Tibial artery (tissue), 4 donors: ENCODE measurements at places on chromosomes 6 and 20.
A peak's percentile ranks its signal among the peaks of the same experiment; 100 is the strongest.

- H3K36me3 ChIP-seq: no peaks in the 10 kb centered on the region
- no peak for DNase-seq
- H3K4me3 ChIP-seq: no peak overlapping the region
- H3K27me3 ChIP-seq: peaks cover 2% of the 10 kb centered on the region
These were observed 101.5 kb upstream of the BACH2 start for GRCh38 chr6:90397929-90398674.

GRCh38 chr6:130773860-130774259, 53.3 kb upstream of the SMLR1 start:
- H3K4me3 ChIP-seq: no peak overlapping the region
- no peaks in the 10 kb centered on the region for H3K27me3 ChIP-seq
- no peaks in the 10 kb centered on the region for H3K36me3 ChIP-seq
- H3K27ac ChIP-seq: no peak overlapping the region
- no peak for DNase-seq

- no peaks in the 10 kb centered on the region for H3K36me3 ChIP-seq
- H3K4me3 ChIP-seq: no peak overlapping the region
- H3K4me1 ChIP-seq: peaks cover 22% of the 10 kb centered on the region
These were observed 1.9 kb downstream of the ZFAND3 start for GRCh38 chr6:37821446-37821845.

DNA sequence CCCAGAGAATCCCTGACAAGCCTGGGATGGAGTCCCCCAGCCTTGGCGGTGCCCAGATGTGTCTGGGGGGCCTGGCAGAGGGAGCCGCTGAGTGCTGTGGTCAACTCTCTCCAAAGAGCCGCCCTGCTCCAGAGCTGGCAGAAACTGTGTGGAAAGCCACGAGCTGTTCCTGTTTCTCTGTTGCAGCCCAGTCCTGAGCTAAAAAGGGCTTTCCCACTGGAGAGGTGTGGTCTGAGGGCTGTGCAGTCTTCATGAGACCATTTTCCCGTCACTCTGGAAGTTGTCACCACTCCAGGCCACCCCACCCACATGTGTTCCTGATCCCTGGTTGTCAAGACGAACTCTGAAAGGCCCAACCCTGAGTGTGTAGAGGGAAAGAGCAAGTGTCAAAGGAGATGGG, 99.7 kb upstream of the KCNK16 start:
- no peaks in the 10 kb centered on the region for H3K36me3 ChIP-seq
- peak; percentile 77 for DNase-seq
- no peaks in the 10 kb centered on the region for H3K27me3 ChIP-seq
- no peak overlapping the region for H3K4me3 ChIP-seq

DNA sequence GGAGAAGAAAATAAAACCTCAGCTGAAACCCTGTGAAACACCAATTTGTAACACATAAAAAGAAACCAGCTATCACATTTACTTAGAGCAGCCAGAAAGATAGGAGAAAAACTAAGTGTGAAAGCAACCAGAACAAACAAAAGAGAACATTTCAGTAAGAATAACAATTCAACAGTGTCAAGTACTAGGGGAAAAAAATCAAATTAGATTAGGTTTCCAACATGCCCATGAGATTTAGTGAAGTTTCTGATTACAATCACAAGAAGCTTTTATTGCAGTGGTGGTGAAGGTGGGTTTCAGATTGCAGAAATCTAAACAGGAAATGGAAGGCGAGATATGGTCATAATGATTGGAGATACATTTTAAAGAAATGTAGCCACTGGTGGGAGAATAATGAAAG, 22.1 kb upstream of the TRDN start:
- H3K36me3 ChIP-seq: no peaks in the 10 kb centered on the region
- peaks cover 8% of the 10 kb centered on the region for H3K4me1 ChIP-seq
- H3K27me3 ChIP-seq: no peaks in the 10 kb centered on the region
- no peak overlapping the region for H3K27ac ChIP-seq
- no peak for DNase-seq

GRCh38 chr6:89239338-89239737, 22.2 kb upstream of the GABRR1 start:
- H3K4me3 ChIP-seq: no peak overlapping the region
- H3K36me3 ChIP-seq: no peaks in the 10 kb centered on the region
- H3K27me3 ChIP-seq: no peaks in the 10 kb centered on the region
- no peaks in the 10 kb centered on the region for H3K4me1 ChIP-seq

GRCh38 chr6:17405944-17406245, 12.5 kb downstream of the CAP2 start:
- no peak for DNase-seq
- H3K4me3 ChIP-seq: no peak overlapping the region
- H3K27me3 ChIP-seq: no peaks in the 10 kb centered on the region
- H3K27ac ChIP-seq: peak overlapping the region; percentile 58
- no peaks in the 10 kb centered on the region for H3K36me3 ChIP-seq

DNA sequence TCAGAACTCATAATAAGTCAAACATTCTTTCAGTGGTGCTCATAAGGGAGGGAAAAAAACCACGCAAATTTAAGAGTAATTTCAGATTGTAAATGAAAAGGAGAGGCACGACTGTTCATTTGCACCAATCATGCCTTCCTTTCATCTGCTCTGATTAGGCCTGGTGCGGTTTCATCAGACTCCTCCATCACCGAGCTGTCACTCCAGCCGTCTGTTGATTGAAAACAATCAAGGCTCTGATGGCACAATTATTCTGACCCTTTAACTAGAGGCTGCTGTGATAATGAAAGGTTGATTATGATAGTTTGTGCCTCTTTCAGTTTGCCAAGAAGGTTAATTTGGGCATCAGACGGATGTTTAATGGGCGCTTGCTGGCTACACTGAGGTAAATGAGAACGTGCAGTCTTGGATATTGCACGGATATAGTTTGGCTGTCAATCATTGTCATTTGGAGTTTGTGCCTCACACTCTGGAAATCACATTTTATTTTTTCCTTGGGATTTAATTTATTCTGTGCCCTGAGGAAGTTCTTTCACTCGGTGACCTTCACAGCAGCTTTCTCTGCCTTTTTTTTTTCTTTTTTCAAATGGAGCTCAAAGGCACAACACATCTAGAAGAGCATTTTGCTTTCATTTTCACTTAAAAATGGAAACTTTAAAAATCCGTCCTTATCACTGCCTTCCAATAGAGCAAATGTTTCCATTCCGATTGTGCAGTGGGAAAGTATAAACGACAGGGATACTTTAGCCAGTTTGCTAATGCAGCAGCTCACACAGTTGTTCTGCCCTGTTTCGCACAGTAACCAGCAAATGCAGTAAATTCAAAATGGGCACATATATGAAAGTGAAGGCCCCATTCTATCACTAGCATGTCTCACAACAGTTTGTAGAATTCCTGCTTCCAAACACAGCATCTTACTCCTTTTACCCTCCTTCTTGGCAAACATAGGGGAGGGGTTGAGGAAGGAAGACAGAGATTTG, 172.8 kb downstream of the KLHL32 start:
- no peaks in the 10 kb centered on the region for H3K27me3 ChIP-seq
- no peak overlapping the region for H3K27ac ChIP-seq
- H3K4me3 ChIP-seq: no peak overlapping the region
- no peaks in the 10 kb centered on the region for H3K4me1 ChIP-seq
- no peak for DNase-seq

DNA sequence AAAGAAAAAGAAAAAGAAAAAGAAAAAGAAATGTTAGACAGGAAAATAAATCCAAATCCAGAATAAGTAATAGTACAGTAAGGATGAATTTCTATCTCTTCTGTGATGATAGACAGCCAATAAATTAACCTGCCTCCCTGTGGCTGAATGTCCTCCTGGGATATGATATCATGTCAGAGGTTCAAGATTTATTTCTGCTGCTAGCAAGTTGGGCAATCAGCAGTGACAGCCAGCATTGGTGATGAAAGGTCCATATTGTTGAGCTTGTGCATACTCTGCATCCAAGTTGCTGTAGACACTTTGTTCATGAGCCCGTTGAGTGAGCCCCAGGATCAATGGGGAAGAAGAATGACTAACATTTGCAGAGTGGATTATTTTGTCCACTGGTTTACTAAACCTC, 44.9 kb upstream of the CEP85L start:
- no peak for DNase-seq
- H3K27ac ChIP-seq: no peak overlapping the region
- no peak overlapping the region for H3K4me3 ChIP-seq
- H3K27me3 ChIP-seq: no peaks in the 10 kb centered on the region
- H3K4me1 ChIP-seq: no peaks in the 10 kb centered on the region
- no peaks in the 10 kb centered on the region for H3K36me3 ChIP-seq

DNA sequence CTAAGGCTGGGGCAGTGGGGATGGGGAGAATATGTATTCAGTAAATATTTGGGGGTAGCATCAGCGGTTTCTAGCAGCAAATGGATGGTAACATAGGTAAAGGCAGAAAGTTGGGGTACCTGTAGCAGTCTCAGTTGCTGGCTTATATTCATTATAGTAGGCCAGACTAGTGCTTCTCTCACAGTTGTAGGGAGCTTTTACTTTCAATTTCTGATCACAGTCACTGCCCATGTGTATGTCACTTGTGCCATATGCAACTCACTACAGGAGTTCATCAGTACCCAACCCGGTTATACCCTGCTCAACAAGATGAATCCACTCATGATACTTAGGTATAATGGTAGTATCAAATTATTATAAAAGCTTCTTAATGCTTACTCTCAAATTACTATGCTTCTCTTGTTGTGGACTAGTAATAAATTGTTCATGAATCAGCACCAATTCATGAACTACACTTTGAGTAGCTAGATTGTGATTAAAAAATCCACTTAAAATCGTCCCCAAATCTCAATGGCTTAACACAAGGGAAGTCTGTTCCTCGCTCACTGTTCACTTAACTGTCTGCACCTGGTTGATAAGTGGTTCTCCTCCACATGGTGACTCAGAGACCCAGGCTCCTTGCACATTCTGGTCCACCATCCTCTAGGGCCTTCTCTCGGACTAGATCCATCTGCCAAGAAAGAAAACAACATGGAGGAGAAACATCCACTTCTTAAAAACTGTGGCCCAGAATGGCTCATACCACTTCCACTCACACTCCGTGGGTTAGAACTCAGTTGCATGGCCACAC, 31.3 kb upstream of the MYLIP start:
- H3K36me3 ChIP-seq: no peaks in the 10 kb centered on the region
- DNase-seq: no peak
- H3K4me1 ChIP-seq: no peaks in the 10 kb centered on the region
- no peak overlapping the region for H3K4me3 ChIP-seq
- no peak overlapping the region for H3K27ac ChIP-seq

DNA sequence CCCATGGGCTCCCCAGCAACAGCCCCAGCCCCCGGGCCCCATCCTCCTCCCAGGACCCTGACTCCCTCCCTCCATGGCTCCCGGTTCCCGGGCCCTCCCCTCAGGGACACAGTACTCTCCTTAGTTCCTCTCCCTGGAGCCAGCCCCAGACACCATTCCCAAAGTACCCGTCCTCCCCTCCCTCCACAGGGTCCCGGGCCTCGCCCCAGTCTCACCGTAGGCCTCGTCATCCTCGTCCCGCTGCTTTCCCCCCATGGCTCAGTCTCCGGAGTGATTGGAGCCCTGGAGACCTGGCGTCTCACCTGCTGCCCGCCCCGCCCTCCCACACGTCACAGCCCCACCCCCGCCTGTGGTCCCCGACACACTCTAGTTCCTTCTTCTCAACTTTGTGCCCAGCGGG, at the start of gene SLC44A4:
TSS of gene SLC44A4 (minus strand) at position 272 of the 400 bp plus-strand sequence. CDS start at position 255, 17 bp downstream.
- H3K4me1 ChIP-seq: no peaks in the 10 kb centered on the region
- peaks cover 41% of the 10 kb centered on the region for H3K36me3 ChIP-seq
- no peak within 1 kb of the TSS for H3K4me3 ChIP-seq
- DNase-seq: no peak
- no peak within 1 kb of the TSS for H3K27ac ChIP-seq

- no peaks in the 10 kb centered on the region for H3K27me3 ChIP-seq
- no peaks in the 10 kb centered on the region for H3K36me3 ChIP-seq
- H3K4me3 ChIP-seq: no peak overlapping the region
- H3K27ac ChIP-seq: no peak overlapping the region
These were observed 219.3 kb downstream of the BCKDHB start for GRCh38 chr6:80325742-80326141.

DNA sequence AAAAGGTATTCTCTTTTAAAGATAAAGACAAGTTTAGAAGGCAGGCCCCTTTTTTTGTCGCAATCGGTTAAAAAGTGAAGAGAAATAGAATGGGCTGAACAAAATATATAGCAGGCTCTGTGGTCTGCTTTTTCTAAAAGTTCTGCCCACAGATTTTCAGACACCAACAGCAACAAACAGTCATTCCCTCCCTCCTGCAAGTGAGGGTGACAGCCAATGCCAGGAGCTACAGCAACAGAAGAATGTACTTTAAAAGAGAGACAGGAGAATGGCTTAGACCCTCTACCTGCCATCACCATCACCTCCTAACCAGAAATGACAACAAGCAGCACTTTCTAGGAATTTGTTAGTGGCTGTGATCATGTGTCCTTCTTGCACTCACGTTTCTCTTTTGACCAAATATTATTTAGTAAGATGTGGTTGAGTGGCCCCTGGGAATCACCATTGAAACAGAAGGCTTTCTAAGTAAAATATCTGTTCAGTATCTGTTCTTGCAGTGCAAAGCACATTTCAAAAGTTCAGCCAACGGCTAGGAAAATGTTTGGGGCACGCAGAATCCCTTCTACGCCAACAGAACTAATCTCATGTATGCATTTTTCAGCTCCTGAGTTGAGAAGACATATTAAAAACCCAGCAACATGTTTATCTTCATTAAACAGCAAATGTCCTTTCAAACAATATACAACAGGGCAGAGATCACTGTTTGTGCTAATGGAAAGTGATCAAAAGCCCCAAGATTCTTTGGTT, 248.5 kb downstream of the ATXN1 start:
- DNase-seq: no peak
- peaks cover 23% of the 10 kb centered on the region for H3K4me1 ChIP-seq
- no peak overlapping the region for H3K4me3 ChIP-seq
- no peaks in the 10 kb centered on the region for H3K27me3 ChIP-seq
- no peaks in the 10 kb centered on the region for H3K36me3 ChIP-seq

DNA sequence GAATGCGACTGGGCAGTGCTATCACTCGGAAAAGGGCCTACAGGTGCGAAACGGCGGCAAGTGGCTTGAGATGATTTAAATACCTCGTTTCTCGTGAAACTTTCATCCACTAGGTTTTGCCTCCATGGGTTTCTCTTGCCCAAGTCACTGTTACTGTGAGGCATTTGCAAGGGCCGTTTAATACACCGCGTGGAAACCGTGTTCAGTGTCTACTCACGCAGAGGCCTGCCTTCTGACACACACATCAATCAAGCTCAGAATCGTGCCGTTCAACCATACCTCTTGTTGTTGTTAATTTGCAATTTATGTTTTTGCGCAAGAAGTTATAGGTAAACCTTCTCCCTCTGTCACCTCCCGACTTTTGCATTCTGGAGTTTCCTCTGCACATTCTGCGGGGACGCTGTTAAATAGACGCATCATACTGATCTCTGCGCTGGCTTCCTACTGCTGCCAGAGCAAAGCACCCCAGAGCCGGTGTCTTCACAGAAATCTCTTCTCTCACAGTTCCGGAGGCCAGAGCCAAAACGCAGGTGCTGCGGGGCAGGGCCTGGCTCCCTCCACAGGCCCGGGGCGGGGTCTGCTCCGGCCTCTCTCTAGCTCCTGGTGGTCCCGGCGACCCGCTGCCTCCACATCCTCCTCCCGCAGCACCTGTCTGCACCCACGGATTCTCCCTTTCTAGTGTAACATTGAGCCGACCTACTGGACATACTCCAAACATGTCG, 251.4 kb downstream of the SMOC2 start:
- no peaks in the 10 kb centered on the region for H3K27me3 ChIP-seq
- DNase-seq: no peak
- H3K27ac ChIP-seq: no peak overlapping the region
- no peak overlapping the region for H3K4me3 ChIP-seq
- no peaks in the 10 kb centered on the region for H3K4me1 ChIP-seq
- H3K36me3 ChIP-seq: no peaks in the 10 kb centered on the region

GRCh38 chr20:44494266-44494665, 18.6 kb downstream of the TTPAL start:
- H3K27ac ChIP-seq: peak overlapping the region; percentile 50
- DNase-seq: no peak
- H3K36me3 ChIP-seq: peaks cover 80% of the 10 kb centered on the region
- H3K27me3 ChIP-seq: no peaks in the 10 kb centered on the region
- no peaks in the 10 kb centered on the region for H3K4me1 ChIP-seq
- H3K4me3 ChIP-seq: no peak overlapping the region
